Muscle of leg (tissue), 16 donors: ENCODE measurements at places on chromosomes 16 and 17. TPM values are rescaled to one million over a fixed set of nuclear protein-coding genes. Genes with fewer than 3 reads are reported as not detected.
A peak's percentile ranks its signal among the peaks of the same experiment; 100 is the strongest.

- no peak for DNase-seq
Observed at GRCh38 chr16:89050119-89050867, 43.4 kb upstream of the ACSF3 start.

DNA sequence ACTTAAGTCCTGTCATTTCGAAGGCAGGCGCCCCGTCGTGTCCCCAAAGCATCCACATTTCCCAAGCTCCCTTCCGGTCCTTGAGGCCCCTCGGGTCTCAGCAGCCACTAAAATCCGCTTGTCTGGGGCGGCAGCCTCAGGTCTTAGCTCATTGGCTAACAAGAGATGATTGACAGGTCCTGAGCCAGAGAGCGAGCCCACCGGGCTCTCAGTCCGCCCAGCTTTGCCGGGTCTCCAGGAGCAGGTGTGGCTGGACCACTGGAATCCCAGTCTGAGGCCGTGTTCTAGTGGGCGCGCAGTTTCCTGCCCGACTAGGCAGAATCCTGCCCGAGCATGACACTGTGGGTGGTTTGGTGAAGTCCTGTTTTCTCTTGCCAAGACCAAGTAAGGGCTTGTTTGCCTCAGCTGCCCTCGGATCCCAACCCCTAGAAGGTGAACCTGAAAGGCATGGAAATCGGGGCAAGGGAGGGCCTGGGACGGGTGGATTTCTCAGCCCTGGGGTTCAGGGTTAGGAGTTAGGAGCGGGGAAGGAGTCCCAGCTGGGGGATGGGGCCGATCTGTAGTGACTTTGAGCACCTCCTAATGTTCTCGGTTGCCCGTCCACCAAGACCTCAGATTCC, 42.8 kb downstream of the MRC2 start:
- DNase-seq = no peak

DNA sequence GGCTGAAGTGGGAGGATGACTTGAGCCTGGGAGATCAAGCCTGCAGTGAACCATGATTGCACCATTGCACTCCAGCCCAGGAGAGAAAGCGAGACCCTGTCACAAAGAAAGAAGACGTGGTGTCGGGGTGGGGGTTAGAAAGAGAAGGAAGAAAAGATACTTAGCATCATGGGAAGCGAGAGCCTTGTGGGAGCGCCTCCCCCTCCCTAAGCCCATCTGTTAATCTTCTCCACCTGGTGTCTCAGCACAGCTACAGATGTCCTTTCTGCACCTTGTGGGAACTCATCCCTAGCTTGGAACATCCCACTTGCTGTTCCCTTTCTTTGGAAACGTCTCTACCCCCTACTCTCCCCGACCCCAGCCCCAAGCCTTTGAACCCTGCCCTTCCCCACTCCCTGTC, 6.0 kb downstream of the ZNF688 start:
- no peak for DNase-seq

GRCh38 chr17:55334285-55334684, 69.5 kb downstream of the HLF start:
- peak; percentile 48 for DNase-seq

DNA sequence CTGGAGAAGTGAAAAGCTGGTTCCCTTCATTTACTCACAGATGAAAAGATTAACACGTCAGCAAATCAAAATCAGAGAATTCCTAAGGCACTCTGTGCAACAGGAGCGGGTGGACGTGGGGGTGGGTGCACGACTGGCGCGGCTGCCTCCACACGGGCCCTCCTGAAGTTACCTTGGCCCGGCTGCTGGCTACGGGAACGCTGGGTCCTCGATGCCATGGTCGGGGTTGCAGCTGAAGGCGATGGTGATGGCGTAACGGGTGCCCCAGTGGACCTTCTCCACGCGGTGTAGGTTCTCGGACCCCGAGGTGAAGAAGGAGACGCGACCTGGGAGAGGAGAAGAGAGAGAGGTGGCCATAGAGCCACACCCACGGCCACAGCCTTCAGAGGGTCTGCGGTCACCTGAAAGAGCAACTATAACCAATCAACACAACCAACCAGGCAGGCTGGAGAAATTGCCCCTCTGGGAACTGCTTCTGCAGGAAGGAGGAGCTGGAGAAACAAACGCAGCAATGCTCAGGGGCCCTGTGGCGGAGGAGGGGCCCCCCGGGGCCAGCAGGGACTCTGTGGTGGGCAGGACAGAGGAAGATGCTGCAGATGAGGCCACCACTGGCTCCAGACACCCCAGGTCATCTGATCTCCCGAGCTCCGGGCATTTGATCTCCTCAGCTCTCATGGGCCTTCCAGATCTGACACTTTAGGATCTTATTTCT, 20.8 kb downstream of the UTS2R start:
- DNase-seq = no peak

GRCh38 chr17:36105781-36106492, 2.3 kb downstream of the CCL4 start:
- no peak for DNase-seq

GRCh38 chr17:69501591-69502468, 87.3 kb downstream of the MAP2K6 start:
- DNase-seq = peak; percentile 90

DNA sequence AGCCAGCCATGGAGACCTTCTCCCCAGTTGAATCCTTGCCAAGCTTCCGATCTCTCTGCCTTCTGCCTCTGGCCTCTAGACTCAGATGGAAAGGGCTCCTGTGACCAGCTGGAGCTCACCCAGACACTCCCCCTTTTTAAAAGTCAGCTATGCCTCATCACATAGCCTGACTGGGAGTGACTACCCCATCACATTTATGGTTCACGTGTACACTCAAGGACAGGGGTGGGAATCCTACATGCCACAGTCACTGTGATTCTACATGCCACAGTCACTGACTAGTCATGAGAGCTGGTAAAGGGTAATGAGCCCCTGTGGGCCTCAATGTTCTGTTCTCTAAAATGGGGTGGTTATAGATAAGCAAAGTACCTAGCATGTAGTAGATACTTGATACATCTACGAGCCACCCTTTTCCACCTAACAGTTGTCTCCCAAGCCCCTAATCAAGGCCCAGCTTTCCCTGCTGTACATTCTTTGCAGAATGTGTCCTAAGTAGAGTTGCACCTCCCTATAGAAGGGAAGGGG, 85.1 kb downstream of the RGS9 start:
- no peak for DNase-seq

GRCh38 chr17:75238684-75239191, 22.7 kb downstream of the GGA3 start:
- DNase-seq = peak; percentile 60

DNA sequence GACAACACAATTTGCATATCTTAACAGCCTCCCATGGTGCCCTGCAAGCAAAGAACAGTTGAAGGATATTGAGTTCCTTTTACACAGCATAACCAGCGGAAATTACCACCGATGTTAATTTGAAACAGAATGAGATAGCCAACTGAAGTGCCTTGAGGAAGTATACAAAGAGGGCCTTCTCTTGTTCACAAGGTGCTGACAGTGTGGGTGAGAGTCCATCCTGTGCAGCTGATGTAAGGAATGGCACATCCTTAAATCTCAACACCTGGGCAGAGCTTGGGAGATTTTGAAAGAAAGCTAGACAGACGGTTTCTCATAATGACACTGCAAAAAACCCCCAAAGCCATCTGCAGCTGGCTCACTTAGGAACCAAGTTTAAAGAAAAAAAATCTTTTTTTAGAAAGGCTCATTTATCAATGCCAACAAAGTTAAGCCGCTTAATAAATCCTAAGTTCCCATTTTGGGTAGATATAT, 818.6 kb downstream of the KCNJ2 start:
- no peak for DNase-seq

DNA sequence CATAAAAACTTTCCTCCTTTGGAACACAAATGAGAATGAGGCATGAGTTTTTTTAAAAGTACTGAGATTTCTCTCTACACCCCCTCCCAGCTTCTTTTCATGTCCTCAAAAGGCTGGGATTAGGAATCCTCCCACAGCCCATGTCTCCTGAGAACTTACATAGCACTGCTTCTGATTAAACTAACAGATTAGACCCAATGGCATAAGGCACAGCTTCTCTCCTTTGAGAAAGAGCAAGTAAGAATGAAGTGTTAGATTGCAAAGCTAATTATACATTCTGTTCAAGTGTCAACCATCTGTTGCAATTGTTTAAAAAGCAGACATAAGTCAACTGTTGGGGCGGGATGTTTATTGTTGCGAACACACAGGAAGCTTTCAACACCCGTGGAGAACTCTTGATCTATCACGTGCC, 715.1 kb downstream of the CDH11 start:
- DNase-seq = no peak

DNA sequence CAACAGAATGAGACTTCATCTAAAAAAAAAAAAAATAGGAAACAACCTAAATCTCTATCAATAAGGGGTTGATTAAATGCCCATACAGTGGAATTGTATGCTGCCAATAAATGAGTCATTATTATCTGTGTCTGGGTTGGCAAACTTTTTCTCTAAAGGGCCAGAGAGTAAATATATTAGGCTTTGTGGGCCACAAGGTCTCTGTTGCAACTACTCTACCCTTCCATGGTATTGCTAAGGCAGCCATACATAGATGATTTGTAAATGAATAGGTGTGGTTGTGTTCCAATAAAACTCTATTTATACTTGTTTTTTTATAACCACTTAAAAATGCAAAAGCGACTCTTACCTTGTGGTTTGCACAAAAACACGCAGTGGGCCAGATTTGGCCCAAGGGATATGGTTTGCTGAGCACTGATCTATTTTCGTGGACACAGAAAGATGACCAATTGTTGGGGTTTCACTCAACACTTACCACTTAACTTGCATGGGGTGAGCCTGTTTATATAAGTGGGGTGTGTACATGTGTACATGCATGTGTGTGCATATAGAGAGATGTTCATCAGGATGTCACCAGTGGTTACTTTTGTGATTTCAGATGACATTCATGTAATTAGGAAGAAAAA, 12.4 kb upstream of the IL4R start:
- DNase-seq = no peak

DNA sequence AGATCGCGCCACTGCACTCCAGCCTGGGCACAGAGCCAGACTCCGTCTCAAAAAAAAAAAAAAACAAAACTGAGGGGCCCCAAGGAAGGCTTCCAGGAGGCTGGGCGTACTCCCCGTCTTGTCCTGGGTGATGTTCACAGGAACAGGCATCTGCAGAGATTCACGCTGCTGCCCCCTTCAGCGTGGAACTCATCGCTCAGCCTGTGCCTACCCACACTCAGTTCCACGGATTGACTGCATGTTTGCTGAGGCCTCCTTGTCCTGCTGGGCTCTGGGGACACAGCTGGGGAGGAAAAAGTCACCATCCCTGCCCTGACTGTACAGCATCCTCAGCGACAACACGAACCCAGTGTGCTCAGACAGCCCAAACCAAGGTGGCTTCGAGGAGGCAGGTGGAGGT, 12.9 kb upstream of the OSGIN1 start:
- DNase-seq = no peak

DNA sequence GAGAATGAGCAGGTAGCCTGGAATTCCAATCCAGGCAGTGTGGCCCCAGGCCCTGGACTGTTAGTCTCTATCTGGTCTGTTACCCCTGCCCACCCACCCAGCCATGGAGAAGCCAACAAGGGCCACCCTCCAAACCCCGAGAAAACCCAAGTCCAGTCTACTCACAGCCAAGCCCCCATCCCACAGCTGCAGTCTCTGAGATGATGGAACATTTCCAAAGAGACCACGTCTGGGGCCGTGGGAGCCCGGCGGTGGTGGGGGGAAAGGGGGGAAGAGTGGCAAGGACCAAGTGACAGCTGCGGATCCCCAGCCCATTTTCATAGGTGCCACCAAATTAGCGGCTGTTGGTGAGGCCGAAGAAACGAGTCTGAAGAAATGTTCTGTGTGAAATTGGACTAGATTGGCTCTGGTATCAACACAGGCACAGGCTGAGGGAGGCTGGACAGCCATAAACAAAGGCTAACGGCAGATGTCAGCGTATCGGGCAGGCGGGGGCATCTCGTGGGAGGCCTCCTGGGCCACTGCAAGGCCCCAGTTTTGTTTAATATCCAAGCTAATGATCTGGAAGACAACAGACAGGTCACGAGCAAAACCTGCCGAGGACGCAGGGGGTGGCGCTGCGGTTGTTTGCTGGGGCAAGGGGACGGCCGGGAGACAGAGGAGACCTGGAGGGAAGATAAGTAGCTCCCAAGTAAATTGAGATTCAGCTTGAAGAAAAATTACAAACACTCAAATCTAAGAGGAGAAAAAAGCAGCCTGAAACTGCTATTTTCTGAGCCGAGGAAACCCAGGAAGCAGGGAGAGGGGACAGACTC, 53.4 kb downstream of the RBFOX3 start:
- no peak for DNase-seq

DNA sequence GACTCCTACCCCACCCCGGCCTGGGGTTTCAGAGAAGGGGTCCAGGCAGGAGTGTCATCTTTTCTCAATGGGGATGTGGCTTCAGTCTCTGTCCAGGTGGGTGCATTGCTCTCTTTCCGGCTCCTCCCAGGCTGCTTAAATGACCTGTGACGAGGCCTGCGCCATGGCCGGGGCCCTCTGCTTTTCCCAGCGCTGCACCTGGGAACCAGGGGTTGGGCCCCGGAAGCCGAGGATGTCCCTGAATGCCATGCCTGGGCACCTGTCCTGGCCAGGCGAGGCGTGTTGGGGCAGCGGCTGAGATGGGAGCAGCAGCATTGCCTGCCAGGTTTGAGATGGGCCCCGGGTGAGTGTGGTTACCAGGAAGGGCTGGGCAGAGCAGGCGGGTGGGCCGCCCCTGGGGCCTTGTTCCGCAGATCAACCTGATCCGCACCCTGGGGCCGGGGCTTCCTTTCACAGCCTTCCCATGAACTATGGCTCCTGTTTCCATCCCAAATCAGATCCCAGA, 147.4 kb downstream of the SEC14L1 start:
- DNase-seq = no peak

GRCh38 chr17:83129676-83130075, 50.3 kb downstream of the METRNL start:
- DNase-seq = no peak

DNA sequence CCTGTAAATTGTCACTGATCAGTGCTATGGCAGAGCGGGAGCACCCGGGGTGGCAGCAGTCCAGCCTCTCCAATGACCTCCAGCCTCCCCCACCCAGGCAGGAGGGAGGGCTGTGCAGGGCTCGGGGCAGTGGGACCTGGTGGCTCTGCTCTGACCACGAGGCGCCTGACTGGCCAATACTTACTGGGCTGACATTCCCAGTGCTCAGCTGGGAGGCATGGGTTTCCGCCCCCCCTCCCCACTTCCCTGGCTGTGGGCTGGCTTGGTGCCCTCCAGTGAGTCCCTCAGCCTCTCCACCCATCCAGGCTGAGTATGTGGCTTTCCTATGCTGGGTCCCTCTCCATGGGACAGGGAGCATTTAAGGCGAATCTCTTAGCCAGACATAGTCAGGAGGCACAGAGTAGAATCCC, 2.7 kb downstream of the SOCS3 start:
- DNase-seq = peak; percentile 37

- DNase-seq = no peak
Observed at GRCh38 chr16:52819405-52819804, 233.3 kb downstream of the CHD9NB start.

Gene DDX5
- 216 TPM for total RNA-seq

Gene BEAN1
- total RNA-seq = 0.40 TPM

Gene LRRC37A
- total RNA-seq = 2.2 TPM

Gene GRIN2A
- total RNA-seq = 0.18 TPM

Gene KRT40
- 11.0 TPM for total RNA-seq

Gene TBC1D3C
- not detected for total RNA-seq

Gene CSHL1
- total RNA-seq = 0.27 TPM

Gene GCGR
- total RNA-seq = not detected

Gene OR1D2
- total RNA-seq = not detected

Gene MRPS34
- total RNA-seq = 45.7 TPM
